ENCODE measurements at places on chromosomes 7 and 10.

- DNase-seq, result no peak
These were observed 44.3 kb downstream of the NOD1 start for GRCh38 chr7:30434140-30434799.

- DNase-seq, result no peak
These were observed 154.0 kb downstream of the RAB11FIP2 start for GRCh38 chr10:117892681-117893220.

DNA sequence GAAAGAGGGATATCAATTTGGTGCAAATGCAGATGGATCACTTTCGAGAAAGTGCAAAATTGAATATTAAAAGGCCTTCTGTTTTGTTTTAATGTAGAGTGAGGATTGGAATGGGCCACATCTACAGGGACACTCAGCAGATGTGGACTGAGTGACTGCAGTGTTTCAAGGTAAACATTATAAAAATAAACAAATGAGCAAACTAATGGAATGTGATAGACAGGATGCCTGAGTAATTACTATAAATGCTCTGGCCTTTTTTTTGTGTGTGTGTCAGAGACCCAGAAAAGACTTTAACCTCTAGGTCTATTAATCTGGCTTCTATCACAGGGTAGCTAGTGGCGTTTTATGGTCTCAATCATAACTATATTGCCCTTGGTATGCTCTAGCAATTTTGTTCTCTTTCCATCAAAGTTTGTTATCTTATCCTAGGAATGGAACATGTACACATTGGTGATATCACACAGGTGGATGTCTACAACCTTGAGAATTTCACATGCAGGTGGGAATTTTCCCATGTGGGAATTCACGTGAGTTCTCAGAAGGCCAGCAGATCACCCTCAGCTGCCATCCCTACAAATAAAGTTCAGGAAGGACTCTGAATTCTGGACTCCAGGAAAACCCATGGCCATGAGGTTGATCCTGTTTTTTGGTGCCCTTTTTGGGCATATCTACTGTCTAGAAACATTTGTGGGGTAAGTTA is at the start of gene CPA2:
CPA2 (plus strand) TSS at position 606 of the 703 bp plus-strand sequence; CDS start at position 625, 19 bp downstream.
- no peak for DNase-seq

DNA sequence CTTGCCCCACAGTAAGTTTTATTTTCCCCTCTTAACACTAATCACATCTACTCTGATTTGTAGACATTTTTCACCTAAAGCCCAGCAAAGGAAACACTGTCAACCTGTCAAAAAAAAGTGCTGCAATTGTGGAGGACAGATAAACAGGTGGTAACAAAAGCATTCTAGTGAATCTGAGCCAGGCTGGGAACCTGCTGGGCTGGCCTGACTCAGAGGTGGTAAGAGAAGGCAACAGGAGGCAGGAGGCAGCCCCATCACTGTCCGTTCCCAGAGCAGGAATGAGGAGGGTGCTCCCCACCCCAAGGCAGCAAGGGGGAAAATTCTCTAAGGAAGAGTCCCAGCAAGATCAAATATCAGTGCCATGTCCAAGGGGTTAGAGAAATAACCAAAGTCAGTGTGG is 19.5 kb upstream of the HERPUD2 start:
- no peak for DNase-seq

DNA sequence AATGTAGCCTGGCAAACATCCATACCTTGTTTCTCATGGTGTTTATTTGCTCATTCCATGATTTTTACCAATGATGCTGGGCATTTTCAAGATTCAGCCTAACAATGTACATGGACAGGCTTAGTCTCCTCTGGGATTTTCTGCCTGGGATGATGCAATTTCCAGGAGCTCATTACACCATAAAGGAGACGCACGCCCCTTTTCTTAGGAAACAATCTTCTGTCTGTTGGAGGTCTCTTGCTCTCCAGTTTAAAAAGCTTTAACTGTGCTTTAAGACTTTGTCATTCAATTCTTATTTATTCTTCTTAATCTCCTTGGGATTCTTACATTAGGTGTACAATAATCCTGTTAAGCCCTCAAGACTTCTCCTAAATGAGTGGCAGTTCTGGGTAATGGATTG is 150.3 kb upstream of the NRP1 start:
- no peak for DNase-seq

DNA sequence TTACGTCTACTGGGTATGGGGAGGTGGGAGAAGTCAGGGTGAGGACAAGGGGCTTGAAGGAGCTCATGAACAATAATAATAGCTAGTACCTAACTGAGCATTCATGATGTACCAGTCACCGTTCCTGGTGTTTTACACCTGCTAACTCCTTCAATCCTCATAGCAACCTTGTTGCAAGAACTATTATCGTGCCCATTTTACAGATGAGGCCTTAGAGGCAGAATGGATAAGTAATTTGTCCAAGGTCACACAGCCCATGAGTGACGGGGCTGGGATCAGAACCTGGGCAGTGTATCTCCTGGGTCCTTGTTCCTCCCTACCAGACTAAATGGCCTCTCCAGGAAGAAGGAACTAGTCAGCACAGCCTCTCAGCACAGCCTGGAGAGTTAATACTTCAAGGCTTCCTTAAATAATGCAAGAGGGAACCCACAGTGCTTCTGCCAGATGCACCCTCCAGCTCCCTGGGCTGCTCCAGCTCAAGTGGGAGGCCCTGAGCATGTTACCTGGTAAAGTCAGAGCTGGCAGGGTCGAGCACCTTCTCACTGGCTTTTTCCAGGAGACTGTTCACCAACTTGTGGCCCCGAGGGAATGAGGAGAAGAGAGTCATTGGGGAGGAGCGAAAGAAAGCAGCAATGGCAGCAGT is 28.8 kb downstream of the RRP12 start:
- no peak for DNase-seq

GRCh38 chr10:98301664-98302319 is 33.8 kb upstream of the LOXL4 start:
- no peak for DNase-seq

Data from stimulated activated naive CD4-positive, alpha-beta T cell (primary cell).